ENCODE measurements at places on chromosomes 5 and 9. TPM values are rescaled to one million over a fixed set of nuclear protein-coding genes. Genes with fewer than 3 reads are reported as not detected.

The ZNF618 gene
- polyA plus RNA-seq = 5.0 TPM

- no peak overlapping the region for H3K27ac ChIP-seq
- no peaks in the 10 kb centered on the region for H3K36me3 ChIP-seq
- no peaks in the 10 kb centered on the region for H3K4me1 ChIP-seq
- DNase-seq = no peak
These were observed 85.2 kb upstream of the ALDH1A1 start for GRCh38 chr9:73038089-73038509.

GRCh38 chr5:130198927-130199326 lies 294.7 kb downstream of the CHSY3 start:
- H3K4me1 ChIP-seq = no peaks in the 10 kb centered on the region
- H3K27me3 ChIP-seq = no peaks in the 10 kb centered on the region
- no peaks in the 10 kb centered on the region for H3K36me3 ChIP-seq
- peak; percentile 3 for DNase-seq
- H3K4me3 ChIP-seq = no peak overlapping the region

The SLC34A1 gene
- polyA plus RNA-seq = 0.03 TPM

- H3K27ac ChIP-seq = no peak overlapping the region
- no peaks in the 10 kb centered on the region for H3K4me1 ChIP-seq
- no peak for DNase-seq
- H3K27me3 ChIP-seq = no peaks in the 10 kb centered on the region
- H3K36me3 ChIP-seq = peaks cover 67% of the 10 kb centered on the region
These were observed 41.4 kb downstream of the BICD2 start for GRCh38 chr9:92723299-92723625.

The ZNF366 gene
- not detected for polyA plus RNA-seq

The CARD9 gene
- 1.7 TPM for polyA plus RNA-seq

All from SK-N-SH (cell line).